Thoracic aorta (tissue), 2 donors: ENCODE measurements at places on chromosomes 5 and 9. TPM values are rescaled to one million over a fixed set of nuclear protein-coding genes. Genes with fewer than 3 reads are reported as not detected.

The CKS2 gene
- total RNA-seq, result 2.3 TPM

The TLR4 gene
- 78.2 TPM for total RNA-seq

GRCh38 chr9:84331119-84331809 is 9.3 kb downstream of the SLC28A3 start:
- no peak for DNase-seq

DNA sequence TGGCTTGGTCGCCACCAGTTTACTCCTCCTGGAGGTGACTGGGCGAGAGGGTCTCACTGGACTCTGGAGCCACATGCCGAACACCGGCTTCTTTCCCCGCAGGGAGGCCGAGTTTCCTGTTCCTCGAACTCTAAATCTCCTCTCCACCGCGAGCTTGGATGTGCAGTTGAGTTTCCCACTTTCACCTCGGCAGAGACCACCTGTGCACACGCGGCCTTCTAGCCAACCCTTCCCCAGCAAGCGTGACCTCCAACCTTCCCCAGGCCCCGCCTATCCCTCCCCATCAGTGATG is 380.1 kb downstream of the IRX2 start:
- DNase-seq, result no peak

- no peak for DNase-seq
Measured at GRCh38 chr9:80964374-80964773, 725.0 kb downstream of the TLE1 start.

DNA sequence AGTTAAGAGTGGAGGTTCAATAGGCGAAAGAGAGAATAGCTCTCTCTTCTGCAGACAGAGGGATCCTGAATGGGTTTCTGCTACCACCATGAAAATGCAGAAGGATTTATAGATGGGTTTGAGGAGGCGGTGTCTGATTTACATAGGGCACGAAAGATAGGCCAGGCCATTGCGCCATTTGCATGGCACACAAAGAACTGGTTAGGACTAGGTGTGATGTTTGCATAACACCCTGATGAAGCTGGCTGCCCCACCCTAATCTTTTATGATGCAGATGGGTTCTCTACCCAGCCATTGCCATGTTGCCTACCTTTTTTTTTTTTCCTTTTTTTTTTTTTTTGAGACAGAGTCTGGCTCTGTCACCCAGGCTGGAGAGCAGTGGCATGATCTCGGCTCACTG is 51.4 kb upstream of the PDZD2 start:
- DNase-seq, result no peak

DNA sequence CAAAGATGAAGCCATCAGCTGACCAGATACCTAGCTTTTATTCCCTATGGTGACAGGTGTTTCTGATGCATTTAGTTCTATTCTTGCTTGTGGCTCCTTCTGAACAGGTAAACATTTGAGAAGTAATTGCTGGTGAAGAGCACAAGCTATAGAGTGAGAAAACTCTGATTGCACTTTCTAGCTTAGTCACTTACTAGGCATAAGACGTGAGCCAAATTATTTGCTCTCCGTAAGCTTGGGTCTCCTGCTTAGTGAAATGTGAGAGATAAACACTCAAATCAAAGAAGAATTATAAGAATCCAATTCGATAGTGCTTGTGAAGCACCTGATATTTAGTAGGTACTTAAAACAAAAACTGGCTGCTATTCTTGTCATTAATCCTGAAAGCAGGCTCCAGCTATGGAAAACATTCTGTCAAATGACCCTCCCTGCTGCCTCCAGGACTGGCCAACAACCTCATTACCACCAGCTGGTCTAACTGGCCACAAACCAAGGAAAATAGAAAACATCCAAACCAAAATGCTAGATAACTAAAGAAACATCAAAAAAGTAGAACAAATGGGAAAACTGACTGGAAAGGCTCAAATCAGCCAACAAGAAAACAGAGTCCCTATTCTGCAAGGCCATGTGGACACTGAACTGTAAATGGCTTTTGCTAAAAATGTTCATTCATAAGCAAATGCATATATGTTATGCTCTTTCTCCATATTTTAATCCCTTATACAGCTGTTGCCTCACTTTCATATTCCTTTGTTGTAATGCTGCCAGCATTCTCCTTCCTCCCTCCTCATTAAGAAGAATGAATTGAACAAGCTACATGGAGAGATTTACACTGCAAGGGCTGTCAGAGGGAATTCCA is 616.1 kb downstream of the DTWD2 start:
- DNase-seq, result no peak

DNA sequence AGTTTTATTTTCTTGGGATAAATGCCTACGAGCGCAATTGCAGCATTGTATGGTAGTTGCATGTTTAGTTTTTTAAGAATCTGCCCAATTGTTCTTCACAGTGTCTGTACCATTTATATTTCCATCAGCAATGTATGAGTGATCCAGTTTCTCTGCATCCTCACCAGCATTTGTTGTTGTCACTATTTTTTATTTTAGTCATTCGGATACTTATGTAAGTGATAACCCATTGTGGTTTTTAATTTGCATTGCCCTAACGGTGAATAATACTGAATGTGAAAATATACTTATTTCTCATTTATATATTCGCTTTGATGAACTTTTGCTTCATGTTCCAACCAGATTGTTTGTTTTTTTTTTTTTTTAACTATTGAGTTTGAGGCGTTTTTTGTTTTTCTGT is 33.7 kb upstream of the PWWP2A start:
- DNase-seq, result no peak

GRCh38 chr5:178304016-178304415 is 71.4 kb upstream of the PHYKPL start:
- no peak for DNase-seq

- no peak for DNase-seq
Measured at GRCh38 chr5:17680737-17681136, 46.5 kb downstream of the TAF11L14 start.

DNA sequence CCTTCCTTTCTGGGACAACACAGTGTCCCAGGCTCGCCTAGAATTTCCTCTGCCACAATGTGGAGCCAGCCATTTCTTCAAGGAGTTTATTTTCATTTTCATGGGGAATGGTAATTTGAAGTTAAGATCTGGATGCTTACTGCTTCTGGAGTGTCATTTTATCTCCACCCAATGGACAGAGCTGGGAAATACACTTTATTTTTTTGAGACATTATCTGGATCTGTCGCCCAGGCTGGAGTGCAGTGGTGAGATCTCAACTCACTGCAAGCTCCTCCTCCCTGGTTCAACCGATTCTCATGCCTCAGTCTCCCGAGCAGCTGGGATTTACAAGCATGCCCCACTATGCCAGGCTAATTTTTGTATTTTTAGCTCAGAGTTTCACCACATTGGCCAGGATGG is 12.7 kb upstream of the THG1L start:
- DNase-seq, result no peak
